ENCODE measurements at places on chromosomes 7 and 10. TPM values are rescaled to one million over a fixed set of nuclear protein-coding genes. Genes with fewer than 3 reads are reported as not detected.

DNA sequence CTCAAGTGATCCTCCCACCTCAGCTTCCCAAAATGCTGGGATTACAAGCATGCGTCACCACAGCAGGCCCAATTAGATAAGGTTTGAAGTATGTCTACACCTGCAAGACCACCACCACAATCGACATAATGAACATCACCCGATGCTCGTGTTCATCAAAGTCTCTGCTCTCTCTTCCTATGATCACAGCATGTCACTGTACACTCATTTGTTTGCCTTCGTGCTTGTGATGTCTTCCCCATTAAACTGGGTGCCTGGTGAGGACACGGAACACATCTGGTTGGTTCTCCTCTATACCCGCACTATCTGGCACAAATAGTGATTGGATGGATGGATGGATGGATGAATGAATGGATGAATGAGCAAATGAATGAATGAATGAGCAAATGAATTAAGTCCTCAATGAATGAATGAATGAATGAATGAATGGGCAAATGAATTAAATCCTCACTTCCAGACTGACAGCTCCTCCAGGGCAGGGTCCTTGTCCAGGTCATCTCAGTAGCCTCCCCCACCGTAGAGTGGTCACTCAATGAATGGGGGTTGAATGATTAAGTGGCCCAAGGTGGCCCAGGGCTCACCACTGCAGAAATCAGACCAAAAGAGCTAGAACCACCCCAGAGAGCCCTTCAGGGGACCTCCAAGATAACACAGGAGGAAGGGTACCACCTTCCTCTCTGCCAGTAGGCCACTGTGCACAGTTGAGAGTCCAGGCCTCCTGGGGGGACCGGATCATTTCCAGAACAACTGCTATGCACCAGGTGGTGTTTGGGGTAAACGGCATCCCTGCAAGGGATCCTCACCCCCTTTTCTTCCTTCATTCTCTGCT, 101.9 kb upstream of the TNRC18 start:
- no peak for DNase-seq

NKX2-3 gene
- not detected for total RNA-seq

GRCh38 chr7:94366163-94366562, 28.5 kb upstream of the COL1A2 start:
- no peak for DNase-seq

VIM gene
- total RNA-seq, result 4,197 TPM

CALHM3 gene
- total RNA-seq, result not detected

UBTD1 gene
- 62.6 TPM for total RNA-seq

DNA sequence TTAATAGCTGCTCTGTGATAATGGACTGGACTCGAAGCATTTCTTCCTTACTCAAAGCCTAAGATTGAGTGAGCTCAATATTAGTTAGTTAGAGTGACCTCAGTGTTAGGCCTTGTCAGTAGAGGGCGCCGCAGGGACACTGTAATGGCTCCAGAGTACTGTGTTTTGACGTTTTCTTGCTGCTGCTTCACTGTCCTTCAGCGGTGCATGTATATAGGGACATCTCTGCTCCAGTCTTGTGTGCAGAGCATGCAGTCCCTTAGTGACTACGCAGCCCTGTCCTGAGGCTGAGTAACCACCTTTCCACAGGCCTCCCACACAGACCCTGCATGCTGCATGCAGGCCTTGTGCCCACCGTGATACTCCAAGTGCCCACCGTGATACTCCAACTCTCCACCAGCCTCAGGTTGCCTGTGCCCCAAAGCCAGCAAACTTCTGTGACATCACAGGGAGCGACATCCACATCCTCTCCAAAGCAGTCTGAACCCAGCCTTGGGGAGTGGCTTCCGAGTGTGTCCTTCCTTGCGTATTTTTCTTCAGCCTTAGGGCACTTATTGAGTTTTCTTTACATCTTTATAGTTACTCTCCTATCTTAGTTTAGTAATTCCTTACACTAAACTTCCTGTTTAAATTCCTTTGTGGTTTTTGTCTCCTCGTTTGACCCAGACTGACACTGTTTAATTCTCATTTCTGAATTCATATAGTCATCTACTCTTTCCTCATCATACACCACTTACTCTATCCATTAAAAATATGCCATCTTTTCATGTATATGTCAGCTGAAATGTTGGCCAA, 118.2 kb downstream of the JAZF1 start:
- peak; percentile 68 for DNase-seq

DNA sequence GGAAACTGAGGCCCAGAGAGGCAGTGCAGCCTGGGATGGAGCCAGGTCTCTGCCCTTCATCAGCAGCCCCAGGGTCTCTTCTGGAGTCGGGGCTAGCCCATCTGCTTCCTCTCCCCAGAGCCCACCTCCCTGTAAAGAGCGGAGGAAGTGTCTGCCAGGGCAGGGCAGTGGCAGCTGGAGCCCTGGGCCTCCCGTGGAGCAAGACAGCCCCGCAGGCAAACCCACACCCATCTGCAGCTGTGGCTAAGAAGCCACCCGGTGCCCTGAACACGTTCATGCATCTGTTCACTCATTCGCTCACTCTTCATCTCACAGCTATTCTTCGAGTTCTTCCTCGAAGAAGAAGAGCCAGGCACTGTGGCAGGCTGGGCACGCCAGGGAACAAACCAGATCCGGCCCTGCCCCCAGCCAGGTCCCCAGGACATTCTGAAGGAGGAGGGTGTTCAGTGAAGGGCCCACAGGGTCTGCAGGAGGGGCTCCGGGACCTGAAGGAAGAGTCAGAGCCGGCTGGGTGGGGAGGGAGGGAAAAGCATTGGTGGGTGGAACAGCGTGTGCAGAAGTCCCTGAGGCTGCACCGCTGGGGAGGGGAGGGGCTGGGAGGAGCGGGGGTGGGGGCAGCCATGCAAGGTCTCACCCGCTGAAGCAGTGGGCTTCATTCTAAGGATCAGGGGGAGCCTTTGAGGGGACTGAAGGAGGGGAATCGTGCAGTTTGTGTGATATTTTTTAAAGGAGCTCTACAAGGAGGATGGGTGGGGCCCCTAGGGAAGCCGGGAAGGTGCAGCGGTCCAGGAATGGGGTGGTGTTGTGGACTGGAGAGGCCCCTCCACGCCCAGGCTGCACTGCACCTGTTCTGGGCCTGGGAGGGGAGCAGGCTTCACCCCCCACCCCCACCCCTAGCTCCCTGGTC, 99.1 kb downstream of the UNCX start:
- DNase-seq, result no peak

DNA sequence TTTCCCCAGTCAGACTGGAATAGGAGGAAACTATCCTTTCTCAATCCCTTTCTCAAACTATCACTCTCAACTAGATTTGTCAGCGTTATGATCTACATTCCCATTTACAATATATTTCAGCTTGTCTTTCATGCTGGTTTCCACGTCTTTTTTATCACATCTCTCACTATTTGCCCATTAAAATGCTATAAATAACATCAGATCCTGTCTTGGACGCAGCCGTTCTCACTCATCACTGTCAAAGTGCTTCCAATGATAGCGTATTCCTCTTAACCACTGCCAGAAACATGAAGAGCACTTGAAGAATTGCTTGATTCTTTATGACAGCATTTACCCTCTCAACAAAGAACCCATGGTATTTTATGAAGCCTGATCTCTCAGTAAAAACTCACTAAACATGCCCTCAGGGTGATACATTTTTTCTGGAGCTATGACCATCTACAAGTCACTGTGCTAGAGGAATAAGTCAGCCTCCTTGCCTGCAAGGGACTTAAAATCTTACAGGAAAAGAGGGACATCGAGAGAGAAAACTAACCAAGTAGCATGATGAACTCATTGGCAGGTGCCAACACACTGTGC, 205.6 kb upstream of the PFKP start:
- no peak for DNase-seq

DNA sequence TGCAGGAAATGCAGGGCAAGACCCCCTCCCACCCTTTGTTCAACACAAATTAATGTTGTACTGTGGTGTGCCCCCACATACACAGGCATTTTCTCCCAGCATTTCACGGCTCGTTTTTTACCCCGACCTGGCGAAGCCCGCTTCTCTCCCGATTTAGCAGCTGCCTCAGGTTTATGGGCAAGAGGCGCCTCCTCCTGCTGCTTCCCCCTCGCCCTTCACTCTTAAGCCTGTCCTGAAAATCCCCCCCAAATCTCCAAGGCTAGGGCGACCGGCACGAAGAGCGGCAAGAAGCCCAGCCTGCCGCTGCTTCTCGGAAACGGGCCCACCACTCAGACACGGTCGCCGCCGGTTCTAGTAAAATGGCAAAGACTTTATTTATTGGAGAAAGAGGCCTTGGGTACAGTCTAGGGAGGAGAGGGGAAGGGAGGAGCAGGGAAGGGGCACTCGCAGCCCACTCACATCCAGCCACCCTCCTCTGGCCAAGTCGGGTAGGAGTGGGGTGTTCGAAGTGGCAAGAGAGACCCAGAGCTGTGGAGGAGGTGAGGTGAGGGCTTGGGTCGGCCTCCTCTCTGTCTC, 3.3 kb downstream of the LBX1 start:
- no peak for DNase-seq

ANKRD61 gene
- under 0.01 TPM for total RNA-seq

PRDX3 gene
- total RNA-seq, result 160 TPM

INMT gene
- under 0.01 TPM for total RNA-seq

SPDYE3 gene
- total RNA-seq, result not detected

UCN3 gene
- not detected for total RNA-seq

DNTT gene
- not detected for total RNA-seq

NXPH1 gene
- total RNA-seq, result not detected

CD36 gene
- 151 TPM for total RNA-seq

OR2F2 gene
- not detected for total RNA-seq

LBX1 gene
- not detected for total RNA-seq

- peak; percentile 47 for DNase-seq
Observed at GRCh38 chr10:58299580-58299979, 30.6 kb downstream of the CISD1 start.

GTF2IRD1 gene
- total RNA-seq, result 6.8 TPM

DNA sequence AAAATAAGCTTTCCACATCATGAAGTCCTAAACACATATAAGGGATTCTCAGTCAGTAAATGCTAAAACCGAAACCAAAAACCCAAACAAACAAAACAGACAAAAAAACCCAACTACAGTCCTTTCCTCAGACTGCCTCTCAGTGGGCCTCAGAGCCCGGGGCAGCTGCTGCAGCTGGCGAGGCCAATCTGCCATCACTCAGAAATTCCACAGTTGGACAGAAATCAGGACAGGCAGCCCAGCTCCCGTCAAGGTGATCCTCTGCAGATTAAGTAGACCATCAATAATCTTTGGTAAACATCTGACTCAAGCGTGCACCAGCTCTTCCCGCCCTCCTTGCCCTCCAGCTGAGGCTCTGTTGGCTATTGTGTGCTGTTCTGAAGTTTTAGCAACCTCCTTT, 142.2 kb downstream of the ATXN7L1 start:
- DNase-seq, result no peak

NAT16 gene
- not detected for total RNA-seq
